ENCODE measurements at places on chromosomes 3 and 15.
A peak's percentile ranks its signal among the peaks of the same experiment; 100 is the strongest.

DNA sequence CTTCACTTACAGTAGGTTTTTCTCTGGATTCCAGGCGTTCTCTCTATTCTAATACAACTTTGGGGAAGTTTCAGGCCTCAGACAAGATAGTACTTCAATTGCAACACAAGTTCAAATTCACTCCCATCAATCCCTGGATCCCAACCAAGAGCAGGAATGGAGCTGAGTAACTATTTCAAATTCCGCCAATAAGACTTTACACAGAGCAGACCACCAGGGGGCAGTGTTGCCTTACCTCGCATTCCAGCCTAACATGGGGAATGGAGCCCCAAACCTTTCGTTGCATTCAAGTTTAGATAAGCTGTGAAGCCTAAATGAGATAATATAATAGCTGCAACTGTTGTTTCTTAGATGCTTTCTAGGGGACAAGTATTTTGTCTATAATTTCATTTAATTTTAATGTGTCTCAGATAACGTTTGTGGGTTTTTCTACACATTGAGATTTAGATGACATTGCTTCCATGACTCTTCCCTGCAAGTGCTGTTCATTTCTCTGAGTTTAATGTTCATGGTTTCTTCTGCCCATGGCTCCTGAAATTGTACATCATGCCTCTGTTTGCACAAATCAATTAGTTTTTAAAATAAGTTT is 186.7 kb downstream of the NSUN3 start:
- peak; percentile 76 for DNase-seq
- H3K4me1 ChIP-seq, result peaks cover 34% of the 10 kb centered on the region
- H3K36me3 ChIP-seq, result no peaks in the 10 kb centered on the region
- no peak overlapping the region for H3K4me3 ChIP-seq
- H3K27ac ChIP-seq, result no peak overlapping the region
- H3K27me3 ChIP-seq, result no peaks in the 10 kb centered on the region

- no peaks in the 10 kb centered on the region for H3K36me3 ChIP-seq
- no peak overlapping the region for H3K4me3 ChIP-seq
- DNase-seq, result no peak
Observed at GRCh38 chr15:88201207-88201606, 55.3 kb downstream of the NTRK3 start.

- no peak overlapping the region for H3K27ac ChIP-seq
- H3K27me3 ChIP-seq, result no peaks in the 10 kb centered on the region
- no peaks in the 10 kb centered on the region for H3K36me3 ChIP-seq
- H3K4me1 ChIP-seq, result peaks cover 19% of the 10 kb centered on the region
- no peak for DNase-seq
- no peak overlapping the region for H3K4me3 ChIP-seq
Observed at GRCh38 chr3:108947855-108948254, 5.8 kb downstream of the GUCA1C start.

DNA sequence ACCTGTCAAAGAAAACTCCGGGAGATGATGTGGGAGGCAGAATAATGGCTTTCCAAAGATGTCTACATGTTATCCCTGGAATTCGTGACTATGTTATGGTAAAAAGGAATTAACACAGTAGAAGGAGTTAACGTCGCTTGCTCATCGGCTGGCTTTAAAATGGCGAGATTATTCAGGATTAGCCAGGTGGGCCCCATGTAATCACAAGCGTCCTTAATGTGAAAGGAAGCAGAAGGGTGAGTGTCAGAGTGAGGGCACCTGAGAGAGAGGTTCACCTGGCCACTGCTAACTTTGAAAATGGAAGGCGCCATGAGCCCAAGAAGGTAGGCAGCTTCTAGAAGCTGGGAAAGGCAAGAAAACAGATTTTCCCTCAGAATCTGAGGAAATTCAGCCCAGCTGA is 557.2 kb downstream of the EPHB1 start:
- H3K4me1 ChIP-seq, result no peaks in the 10 kb centered on the region
- peaks cover 14% of the 10 kb centered on the region for H3K27me3 ChIP-seq
- H3K36me3 ChIP-seq, result no peaks in the 10 kb centered on the region
- no peak for DNase-seq
- H3K4me3 ChIP-seq, result no peak overlapping the region

GRCh38 chr3:182565916-182566796 is 227.1 kb upstream of the ATP11B start:
- H3K27me3 ChIP-seq, result no peaks in the 10 kb centered on the region
- peaks cover 33% of the 10 kb centered on the region for H3K4me1 ChIP-seq
- no peak overlapping the region for H3K4me3 ChIP-seq
- H3K36me3 ChIP-seq, result no peaks in the 10 kb centered on the region

GRCh38 chr3:54347060-54347459 is 224.7 kb downstream of the CACNA2D3 start:
- H3K27me3 ChIP-seq, result no peaks in the 10 kb centered on the region
- H3K27ac ChIP-seq, result no peak overlapping the region

- H3K4me3 ChIP-seq, result no peak overlapping the region
- H3K27ac ChIP-seq, result no peak overlapping the region
- H3K36me3 ChIP-seq, result peaks cover 4% of the 10 kb centered on the region
- DNase-seq, result no peak
Observed at GRCh38 chr3:119401503-119402440, 61.6 kb downstream of the TMEM39A start.

DNA sequence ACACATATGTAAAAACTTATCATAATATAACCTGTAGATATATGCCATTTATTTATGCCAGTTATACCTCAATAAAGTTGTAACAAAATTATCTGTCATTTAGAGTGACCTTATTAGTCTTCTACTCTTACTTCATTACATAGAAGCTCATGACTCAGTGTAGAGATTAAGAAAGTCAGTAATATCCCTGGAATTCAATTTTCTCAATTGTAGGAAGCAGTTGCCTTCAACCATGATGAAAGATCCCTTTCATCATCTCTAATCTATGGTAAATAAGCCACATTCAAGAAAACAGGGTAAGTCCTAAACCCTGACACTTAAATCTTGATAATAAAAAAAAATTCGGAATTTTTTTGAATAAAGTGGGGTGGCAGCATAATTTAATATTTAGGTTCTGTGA is 216.5 kb upstream of the PEX5L start:
- H3K4me1 ChIP-seq, result no peaks in the 10 kb centered on the region
- H3K27ac ChIP-seq, result no peak overlapping the region
- DNase-seq, result no peak
- H3K4me3 ChIP-seq, result no peak overlapping the region

GRCh38 chr3:64047787-64048186 is 24.5 kb upstream of the PSMD6 start:
- no peak overlapping the region for H3K4me3 ChIP-seq
- DNase-seq, result no peak
- H3K36me3 ChIP-seq, result no peaks in the 10 kb centered on the region
- peaks cover 19% of the 10 kb centered on the region for H3K27me3 ChIP-seq
- H3K4me1 ChIP-seq, result peaks cover 19% of the 10 kb centered on the region
- peak overlapping the region; percentile 76 for H3K27ac ChIP-seq

- DNase-seq, result no peak
- no peak overlapping the region for H3K27ac ChIP-seq
- no peak overlapping the region for H3K4me3 ChIP-seq
- H3K36me3 ChIP-seq, result no peaks in the 10 kb centered on the region
- peaks cover 14% of the 10 kb centered on the region for H3K4me1 ChIP-seq
- no peaks in the 10 kb centered on the region for H3K27me3 ChIP-seq
Observed at GRCh38 chr3:20071175-20071574, 30.9 kb downstream of the KAT2B start.

GRCh38 chr15:85723960-85724945 is 70.5 kb downstream of the KLHL25 start:
- H3K36me3 ChIP-seq, result peaks cover 29% of the 10 kb centered on the region
- H3K4me3 ChIP-seq, result no peak overlapping the region
- H3K27me3 ChIP-seq, result no peaks in the 10 kb centered on the region
- no peak for DNase-seq
- H3K27ac ChIP-seq, result no peak overlapping the region
- no peaks in the 10 kb centered on the region for H3K4me1 ChIP-seq

GRCh38 chr3:38623539-38623938 is 25.9 kb downstream of the SCN5A start:
- H3K4me3 ChIP-seq, result no peak overlapping the region
- no peak overlapping the region for H3K27ac ChIP-seq
- no peak for DNase-seq
- no peaks in the 10 kb centered on the region for H3K4me1 ChIP-seq

GRCh38 chr3:111846717-111847116 is 12.3 kb upstream of the PHLDB2 start:
- H3K27me3 ChIP-seq, result no peaks in the 10 kb centered on the region
- no peak for DNase-seq
- peaks cover 7% of the 10 kb centered on the region for H3K4me1 ChIP-seq
- H3K4me3 ChIP-seq, result no peak overlapping the region
- no peak overlapping the region for H3K27ac ChIP-seq

DNA sequence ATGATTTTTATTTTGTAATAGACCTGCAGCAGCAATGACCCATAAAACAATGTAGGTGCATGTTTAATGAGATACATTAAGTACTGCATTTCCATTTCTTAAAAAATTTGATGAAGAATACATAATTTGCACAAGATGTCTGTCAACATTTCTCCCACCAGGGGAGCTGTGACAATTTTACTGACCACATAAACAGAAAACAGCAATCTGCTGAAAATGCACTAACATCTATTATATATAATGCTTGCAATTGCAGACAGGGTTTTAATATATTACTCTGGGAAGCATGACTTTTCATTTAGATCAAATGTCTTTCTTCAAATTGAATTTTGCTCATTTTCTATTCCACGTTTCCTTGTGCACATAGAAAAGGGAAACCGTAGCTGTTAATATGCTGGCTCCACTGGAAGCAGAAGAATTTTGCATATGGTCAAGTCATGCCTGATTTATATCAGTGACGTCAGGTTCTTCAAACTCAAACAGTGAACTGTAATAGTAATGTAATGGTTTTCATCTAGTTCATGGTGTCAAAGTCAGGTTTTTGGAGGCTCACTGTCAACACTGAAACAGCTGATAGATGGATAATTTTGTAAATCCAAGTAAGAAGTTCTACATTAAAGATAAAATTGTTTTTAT is 79.8 kb upstream of the IGF1R start:
- no peak overlapping the region for H3K27ac ChIP-seq
- no peak overlapping the region for H3K4me3 ChIP-seq
- no peak for DNase-seq
- H3K4me1 ChIP-seq, result no peaks in the 10 kb centered on the region
- H3K27me3 ChIP-seq, result peaks cover 10% of the 10 kb centered on the region

DNA sequence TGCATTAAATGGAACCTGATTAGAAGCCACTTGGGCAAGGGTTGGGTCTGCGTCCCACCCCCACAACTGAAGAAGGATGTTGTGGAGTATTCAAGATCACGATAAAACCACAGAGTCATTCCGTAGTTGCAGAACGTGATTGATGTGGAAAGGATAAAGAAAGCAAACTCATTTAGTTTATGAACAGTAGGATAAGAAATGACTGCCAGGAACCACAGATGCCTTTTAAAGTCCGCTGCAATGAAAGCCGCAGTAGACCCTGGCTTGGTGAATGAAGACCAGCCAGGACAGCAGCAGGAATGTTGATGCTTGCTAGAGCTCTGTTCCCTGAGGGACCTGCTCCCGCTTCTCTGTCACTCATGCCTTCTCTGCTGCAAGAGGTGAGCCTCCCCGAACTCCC is 111.5 kb downstream of the GABRG3 start:
- H3K27me3 ChIP-seq, result no peaks in the 10 kb centered on the region
- no peak for DNase-seq
- H3K4me3 ChIP-seq, result no peak overlapping the region
- peak overlapping the region; percentile 23 for H3K27ac ChIP-seq

DNA sequence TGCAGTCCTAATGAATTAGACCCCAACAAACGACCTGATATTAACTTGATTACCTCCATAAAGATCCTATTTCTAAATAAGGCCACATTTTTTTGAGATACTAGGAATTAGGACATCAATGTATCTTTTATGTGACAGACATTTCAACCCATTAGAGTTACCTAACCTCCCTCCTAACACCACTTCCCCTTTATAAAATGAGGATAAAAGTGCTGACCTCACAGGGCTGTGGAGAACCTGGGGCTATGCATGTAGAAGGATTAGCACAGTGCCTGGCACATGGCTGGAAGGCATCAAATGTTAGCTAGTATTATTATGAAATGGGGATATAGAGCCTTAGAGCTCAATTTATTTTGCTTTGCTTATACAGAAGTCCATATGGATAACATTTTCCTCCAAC is 53.5 kb upstream of the LRRN1 start:
- H3K36me3 ChIP-seq, result no peaks in the 10 kb centered on the region
- H3K27ac ChIP-seq, result no peak overlapping the region
- H3K27me3 ChIP-seq, result no peaks in the 10 kb centered on the region
- peaks cover 8% of the 10 kb centered on the region for H3K4me1 ChIP-seq

DNA sequence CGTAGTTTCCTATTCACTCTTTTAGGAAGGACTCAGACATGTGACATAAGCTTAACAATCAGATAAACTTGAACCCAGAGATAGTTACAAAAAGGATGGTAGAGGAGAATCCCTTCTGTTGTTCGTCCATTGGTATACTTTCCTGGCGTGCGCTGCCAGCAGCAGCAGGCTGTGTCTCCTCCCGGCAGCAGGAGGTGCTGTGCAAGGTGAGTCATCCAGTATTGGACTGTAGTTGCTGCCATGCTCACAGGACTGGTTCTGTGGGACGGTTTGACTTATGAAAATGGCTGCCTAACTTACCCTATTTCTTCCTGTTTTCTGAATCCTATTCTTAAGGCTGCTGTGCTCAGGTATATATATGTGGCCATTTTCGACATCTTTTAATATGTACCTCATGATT is 253.4 kb upstream of the LRRC3B start:
- no peak for DNase-seq
- H3K4me3 ChIP-seq, result no peak overlapping the region
- H3K4me1 ChIP-seq, result no peaks in the 10 kb centered on the region
- no peaks in the 10 kb centered on the region for H3K27me3 ChIP-seq
- H3K27ac ChIP-seq, result no peak overlapping the region

DNA sequence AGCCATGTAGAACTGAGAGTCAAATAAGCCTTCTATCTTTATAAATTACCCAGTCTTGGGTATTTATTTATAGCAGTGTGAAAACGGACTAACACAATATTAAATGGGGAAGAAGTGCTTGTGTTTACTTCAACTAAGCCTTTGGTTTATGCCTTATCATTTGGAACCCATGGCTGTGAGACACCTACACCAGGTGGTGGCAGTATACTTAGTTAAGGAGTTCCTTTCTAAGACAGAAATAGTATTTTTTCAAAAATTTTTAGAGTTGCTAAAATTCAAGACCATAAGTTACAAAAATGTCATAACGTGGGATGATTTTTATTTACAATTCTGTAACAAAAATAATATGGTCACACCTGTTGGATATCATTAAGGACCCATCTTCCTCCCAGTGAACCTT is 354.5 kb upstream of the SOX14 start:
- H3K27me3 ChIP-seq, result no peaks in the 10 kb centered on the region
- no peak overlapping the region for H3K27ac ChIP-seq

DNA sequence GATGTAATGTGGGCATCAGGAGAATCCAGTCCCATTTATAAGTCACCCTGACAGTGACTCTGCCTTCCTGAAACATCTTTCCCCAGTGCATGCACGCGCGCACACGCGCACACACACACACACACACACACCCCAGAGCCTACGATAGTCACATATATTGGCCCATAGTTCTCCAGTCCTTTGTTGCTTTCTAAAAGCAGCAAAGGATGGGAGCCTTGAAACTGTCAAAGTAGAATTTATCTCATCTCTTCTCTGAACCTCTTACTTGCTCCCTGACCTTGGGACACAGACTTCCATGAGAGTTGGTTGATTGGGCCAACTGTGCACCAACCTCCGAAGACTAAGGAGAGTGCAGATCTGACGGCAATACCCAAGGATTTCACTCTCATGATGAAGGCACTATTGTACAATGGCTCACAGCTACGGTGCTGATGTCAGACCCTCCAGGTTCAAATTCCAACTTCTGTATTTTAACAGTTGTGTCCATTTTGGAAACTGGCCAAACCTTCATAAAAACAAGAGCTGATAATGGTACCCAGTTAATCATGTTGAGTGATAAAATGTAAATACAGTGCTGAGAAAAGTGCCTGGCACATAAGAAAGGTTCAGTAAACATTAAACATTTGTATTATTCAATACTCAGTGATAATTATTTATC is 8.3 kb downstream of the CPA3 start:
- H3K4me1 ChIP-seq, result peaks cover 30% of the 10 kb centered on the region
- no peak overlapping the region for H3K27ac ChIP-seq
- no peak overlapping the region for H3K4me3 ChIP-seq
- DNase-seq, result no peak

Data from mesothelial cell of epicardium (in vitro differentiated cells).